ENCODE measurements at places on chromosomes 12 and 14.

GRCh38 chr12:91053951-91054715 lies 3.7 kb downstream of the KERA start:
- no peak for DNase-seq

DNA sequence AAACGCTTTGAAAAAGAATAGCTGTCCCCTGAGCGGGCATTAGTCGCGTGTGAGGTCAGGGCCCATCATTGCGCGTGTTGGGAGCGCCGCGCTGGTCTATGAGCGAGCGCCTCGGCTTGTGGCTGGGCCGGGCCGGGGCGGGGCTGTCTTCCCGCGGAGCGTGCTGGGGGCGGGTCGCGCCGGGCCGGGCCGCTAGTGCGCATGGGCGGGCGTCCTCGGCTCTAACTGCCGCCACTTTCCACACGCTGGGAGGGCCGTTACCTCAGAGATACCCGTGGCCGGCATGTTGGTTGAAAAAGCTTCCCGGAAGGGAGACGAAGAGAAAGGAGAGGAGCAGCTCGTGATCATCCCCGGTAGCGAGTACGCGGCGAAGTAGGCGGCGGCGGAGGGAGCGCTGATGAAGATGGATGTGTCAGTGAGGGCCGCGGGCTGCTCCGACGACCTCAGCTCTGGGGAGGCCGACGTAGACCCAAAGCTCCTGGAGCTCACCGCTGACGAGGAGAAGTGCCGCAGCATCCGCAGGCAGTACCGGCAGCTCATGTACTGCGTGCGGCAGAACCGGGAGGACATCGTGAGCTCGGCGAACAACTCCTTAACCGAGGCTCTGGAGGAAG lies at the start of gene EID3:
Gene EID3 (plus strand): TSS at position 202 of the 614 bp plus-strand sequence. CDS start 196 bp downstream, at position 398.
- DNase-seq: peak; percentile 94

DNA sequence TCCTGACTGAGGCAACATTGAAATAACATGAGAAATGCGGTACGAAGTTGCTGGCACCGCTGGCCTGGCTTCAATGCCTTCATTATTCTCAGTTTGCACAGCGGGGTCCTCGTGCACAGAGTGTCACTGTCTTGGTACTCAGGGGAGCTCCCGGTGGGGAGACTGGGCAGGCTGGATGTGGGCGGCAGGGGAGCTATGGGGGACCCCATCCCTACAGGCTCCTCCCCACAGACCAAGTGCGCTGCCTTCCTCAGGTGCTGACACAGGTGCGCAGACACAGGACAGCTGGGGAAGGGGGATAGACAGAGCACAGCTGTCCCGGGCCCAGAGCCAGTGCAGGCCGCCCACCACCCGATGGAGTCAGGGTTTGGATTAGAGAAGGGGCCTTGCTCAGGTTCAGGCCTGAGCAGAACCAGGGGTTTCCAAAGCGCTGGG lies 270.1 kb downstream of the ADGRD1 start:
- no peak for DNase-seq

DNA sequence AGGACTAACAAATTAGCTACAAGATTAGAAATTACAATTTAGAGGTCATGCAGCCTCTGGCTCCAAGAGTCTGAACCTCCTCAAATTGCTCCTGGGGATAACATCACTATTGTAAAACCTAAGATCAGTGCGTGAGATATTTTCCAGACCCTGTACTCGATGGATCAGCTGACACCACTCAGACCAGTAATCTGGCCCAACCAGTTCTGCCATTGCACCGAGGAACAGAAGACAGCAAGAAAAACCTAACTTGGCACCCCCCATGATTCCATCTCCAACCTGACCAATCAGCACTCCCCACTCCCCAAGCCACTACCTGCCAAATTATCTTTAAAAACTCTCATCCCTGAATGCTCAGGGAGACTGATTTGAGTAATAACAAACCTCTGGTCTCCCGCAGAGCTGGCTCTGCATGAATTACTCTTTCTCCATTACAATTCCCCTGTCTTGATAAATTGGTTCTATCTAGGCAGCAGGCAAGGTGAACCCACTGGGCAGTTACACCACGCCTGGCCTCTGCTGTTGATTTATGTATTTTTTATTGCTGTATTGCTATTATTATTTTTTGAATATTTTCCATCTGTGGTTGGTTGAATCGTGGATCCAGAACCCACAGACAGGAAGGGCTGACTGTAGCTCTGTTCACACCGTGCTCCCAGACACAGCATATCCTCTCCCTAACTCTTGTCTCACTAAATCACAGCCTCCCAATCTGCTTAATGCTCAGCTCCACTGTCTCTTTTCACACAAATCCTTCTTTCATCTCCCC lies 9.2 kb downstream of the HEBP1 start:
- no peak for DNase-seq

- DNase-seq: peak; percentile 8
These were observed 2.9 kb downstream of the NEK9 start for GRCh38 chr14:75123991-75124390.

- DNase-seq: no peak
These were observed 42.9 kb downstream of the TESPA1 start for GRCh38 chr12:54941659-54942058.

DNA sequence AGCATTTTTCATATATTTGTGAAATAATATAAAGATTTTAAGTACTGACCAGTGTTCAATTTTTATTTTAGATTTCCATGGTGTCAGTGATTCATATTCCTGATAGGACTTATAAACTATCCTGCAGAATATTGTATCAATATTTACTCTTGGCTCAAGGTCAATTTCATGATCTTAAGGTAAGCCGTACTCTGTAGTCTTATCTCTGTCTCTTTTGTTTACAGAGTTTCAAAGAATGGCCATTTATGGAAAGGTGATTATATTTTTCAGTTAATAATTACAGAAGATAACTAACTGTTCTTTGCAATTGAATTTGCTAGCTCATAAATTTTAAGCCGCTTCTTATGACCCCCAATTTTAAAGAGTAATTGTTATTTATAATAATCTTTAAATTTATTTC lies 27.9 kb downstream of the CGRRF1 start:
- DNase-seq: no peak

DNA sequence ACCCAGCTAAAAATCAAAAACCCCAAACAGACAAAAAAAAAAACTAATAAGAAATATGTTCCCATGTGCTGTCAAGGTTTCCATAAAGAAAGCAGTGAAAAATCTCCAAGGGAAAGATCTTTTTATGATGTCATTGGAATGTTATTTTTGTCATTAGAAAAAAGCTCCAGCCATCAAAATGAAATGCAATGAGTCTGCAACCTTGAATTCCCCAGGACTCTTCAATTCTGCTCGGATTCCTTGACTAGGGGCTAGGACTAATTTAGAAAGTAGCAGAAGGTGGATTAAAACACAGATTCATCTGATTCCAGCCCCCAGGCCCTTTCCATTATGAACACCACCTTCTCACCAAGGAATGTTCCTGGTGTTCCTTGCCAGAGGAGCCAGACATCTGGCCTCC lies 6.0 kb upstream of the PCNX1 start:
- no peak for DNase-seq

DNA sequence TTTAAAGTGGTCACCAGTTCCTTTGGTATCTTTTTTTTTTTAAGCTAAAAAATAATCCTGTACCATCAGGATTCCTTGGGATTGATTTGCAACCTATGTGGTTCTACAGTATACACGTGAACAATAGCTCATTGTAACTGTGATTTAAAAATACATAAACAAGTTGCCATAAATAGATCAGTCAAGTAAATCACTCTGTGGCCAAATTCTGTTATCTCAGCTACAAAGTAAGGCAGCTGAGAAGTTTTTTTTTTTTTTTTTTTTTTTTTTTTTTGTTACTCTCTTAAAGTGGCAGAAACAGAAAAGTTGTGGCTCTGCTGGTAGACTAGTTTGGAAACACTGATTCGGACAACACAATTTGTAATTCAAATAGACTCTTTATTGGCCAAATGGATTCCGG lies 104.5 kb downstream of the PRICKLE1 start:
- no peak for DNase-seq

- no peak for DNase-seq
These were observed 11.0 kb upstream of the PLEKHG3 start for GRCh38 chr14:64692986-64693809.

- no peak for DNase-seq
These were observed 195.8 kb downstream of the SLC25A21 start for GRCh38 chr14:36976571-36977023.

DNA sequence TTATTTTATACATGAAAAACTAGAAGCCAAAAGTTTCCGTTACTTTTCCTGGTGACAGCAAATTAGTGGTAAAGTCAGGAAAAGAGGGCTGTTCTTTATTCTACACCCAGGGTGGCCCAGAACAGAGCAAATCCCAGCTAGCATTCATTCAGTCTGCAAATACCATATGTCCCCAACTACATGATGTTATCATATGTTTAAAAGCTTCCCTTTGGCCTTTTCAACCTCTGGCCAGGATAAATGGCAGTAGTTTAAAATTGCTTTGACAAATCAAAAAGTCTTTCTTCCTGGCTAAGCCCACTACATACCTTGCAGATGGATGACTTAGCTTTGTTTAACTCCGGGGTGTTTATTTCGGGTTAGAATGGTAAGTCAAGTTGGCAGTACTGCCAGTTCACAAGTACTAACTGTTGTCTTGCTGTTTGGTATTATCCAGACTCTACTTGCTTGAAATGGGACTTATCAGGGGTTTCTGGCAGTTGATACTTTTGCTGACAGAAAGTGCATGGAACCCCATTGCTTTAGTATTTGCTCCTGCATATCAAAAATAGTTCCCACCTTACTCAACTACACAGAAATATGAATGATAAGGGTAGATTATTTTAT lies 69.7 kb downstream of the PKP2 start:
- DNase-seq: no peak

DNA sequence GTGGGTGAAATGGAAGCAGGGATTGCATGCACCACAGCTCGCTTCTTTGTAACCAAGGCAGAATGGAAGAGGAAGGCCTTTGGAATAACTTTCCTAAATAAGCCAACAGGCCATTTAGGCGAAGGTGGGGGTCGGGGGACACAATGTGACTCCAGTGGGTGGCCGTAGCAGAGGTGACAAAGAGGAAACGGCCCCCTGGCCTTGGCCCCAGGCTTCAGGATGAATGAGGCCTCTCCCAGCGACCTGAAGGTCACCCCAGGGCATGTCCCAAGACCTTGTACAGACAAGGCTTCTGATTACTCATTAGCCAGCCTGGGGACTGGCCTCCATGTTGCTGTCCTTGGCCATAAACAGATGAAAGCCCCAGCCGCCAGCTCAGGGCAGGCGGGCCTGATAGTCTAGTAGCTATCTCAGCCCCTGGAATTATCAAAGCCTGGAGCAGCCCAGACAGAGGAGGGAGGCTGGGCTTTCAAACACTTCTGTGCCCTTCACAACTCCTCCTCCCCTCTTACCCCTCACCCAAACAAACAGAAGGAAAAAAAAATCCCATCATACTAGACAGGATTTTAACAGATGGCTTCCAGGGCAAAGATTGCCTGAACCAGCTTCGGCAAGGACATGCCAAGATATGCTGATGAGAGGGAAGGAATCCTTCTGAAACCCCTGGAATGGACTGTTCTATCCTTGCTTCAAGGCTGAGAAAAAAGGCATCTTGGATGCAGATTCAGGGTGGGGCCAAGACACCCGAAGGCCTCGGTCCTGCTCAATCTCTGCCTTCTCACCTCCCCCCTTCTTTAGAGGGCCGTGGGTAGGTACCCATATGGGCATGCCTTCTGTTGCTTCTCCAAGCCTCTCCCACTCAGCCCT lies 142.3 kb upstream of the PARP11 start:
- DNase-seq: no peak

GRCh38 chr14:103697603-103698379 lies 17.5 kb downstream of the XRCC3 start:
- DNase-seq: no peak

DNA sequence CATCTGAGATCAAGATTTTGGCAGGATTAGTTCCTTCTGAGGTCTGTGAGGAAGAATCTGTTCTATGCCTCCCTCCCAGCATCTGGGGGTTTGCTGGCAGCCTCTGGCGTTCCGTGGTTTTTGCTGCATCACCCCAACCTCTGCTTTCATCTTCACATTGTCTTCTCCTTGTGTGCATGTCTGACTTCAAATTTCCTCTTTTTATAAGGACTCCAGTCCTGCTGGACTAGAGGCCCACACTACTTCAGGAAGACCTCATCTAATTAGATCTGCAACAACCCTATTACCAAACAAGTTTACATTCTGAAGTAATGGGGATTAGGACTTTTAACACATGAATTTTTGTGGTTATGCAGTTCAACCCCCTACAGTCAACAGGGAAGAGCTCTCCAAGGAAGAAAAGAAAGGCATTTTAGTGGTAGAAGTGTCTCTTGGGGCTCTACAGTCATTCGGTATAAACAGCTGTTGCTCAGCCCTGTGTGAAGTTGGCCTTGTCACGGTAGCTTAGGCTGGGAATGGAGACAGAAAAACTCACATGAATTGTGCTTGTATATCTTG lies 89.7 kb downstream of the CAND1 start:
- no peak for DNase-seq

DNA sequence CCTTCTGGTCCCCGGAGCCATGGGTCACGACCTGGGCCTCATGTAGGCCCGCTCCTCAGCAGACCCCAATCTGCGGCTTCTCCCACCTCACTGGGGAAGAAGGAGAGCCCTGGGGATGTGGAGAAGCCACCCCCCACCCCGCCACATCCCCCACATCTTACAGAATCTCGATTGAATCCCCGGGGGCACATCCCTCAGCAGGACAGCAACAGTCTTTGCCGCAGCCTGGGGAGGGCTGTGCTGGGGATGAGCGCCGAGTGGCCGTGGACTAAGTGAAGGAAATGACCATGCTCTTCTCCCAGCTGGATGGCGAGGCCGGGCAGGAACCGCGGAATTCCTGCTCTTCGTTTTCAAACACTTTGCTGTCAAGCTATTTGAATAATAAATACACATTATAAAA lies 169.0 kb upstream of the RTL1 start:
- DNase-seq: no peak

DNA sequence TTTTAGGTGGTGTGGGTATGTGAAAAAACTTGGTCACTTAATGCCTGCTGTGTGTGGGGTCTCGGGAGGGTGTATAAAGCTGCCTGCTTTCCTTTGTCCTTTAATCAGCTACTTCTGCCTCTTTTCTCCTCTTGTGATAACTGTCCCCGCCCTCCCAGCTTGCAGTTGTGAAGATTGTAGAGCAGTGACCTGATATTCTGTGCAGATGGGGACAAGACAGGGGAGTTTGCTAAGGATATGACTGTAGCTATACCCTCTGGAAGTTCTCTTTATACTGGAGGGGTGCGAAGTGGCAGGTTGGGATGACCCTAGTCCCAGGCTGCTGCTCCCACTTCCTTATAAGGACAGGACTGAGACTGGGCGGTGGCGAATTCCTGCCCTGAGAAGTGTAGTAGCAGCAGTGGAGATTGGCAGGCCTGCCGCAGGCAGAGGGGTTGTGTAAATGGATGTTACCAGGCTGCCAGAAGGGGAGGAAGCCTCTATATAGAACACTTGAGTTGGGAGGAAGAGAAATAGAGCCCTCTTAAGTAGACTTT lies 835 bp downstream of the MYL6 start:
- no peak for DNase-seq

GRCh38 chr14:51240804-51241380 lies 845 bp downstream of the TMX1 start:
- DNase-seq: no peak
